Stimulated activated naive CD8-positive, alpha-beta T cell treated with anti-CD3 and anti-CD28 coated beads, Interleukin-15, amount 100 ng/mL, for 72 hours (primary cell): ENCODE measurements at places on chromosomes 2 and 18.

- no peak for DNase-seq
Observed at GRCh38 chr2:178510384-178510783, 30.1 kb downstream of the PLEKHA3 start.

- peak; percentile 65 for DNase-seq
Observed at GRCh38 chr2:240568678-240569522, 616 bp downstream of the RNPEPL1 start.

- no peak for DNase-seq
Observed at GRCh38 chr2:48343571-48344440, 186.1 kb upstream of the STON1 start.

DNA sequence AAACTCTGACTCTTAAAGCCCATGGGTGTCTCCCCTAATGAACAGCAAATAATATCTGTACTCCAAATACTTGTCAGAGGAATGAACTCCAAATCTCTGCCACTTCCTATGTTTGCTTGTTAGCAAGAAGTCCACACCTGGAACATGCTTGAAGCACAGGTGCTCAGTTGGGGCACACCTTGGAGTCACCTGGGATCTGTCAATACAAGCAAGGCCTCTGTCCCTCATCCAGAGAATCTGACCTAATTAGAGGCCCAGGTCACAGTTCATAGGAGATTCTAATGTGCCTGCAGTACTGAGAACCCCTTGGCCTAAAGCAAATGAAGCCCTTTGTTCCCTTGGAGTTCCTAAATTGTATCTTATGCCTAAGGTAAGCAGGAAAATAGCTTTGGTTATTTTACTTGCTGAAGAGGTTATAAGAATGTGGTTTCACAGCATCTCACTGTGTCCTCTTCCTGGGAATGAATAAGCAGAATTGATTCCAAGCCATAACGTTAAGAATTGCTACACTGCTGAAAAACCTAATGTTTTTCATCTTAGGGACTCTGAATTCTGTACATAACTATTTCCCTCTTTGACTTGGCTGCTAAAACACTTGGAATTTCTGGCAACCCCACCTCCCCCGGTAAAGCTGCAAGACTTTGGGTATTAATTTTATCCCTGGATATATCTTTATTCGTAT, 113.4 kb downstream of the PIEZO2 start:
- no peak for DNase-seq

- peak; percentile 74 for DNase-seq
Observed at GRCh38 chr18:76398896-76399612, 96.0 kb downstream of the ZNF516 start.

- no peak for DNase-seq
Observed at GRCh38 chr2:161975062-161975812, 98.8 kb downstream of the DPP4 start.

DNA sequence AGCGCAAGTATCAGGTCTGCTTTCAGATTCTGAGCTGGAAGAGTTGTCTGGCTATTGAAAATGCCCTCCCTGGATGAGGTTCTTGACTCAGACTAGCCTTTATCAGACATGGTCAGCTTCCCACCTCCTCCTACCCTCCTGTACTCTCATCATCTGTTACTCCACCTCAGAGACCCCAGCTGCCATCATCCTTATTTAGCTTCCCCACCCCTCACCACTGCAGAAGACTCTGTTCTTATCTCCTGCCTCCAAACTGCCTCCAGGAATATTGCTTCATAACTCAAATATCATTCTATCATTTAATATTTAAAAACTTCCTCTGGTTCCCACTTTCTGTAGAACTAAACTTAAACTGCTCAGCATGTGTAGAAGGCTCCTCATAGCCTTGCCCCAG, 31.1 kb upstream of the PPP3R1 start:
- DNase-seq = no peak

- DNase-seq = no peak
Observed at GRCh38 chr2:231129216-231129615, 4.4 kb upstream of the HTR2B start.

DNA sequence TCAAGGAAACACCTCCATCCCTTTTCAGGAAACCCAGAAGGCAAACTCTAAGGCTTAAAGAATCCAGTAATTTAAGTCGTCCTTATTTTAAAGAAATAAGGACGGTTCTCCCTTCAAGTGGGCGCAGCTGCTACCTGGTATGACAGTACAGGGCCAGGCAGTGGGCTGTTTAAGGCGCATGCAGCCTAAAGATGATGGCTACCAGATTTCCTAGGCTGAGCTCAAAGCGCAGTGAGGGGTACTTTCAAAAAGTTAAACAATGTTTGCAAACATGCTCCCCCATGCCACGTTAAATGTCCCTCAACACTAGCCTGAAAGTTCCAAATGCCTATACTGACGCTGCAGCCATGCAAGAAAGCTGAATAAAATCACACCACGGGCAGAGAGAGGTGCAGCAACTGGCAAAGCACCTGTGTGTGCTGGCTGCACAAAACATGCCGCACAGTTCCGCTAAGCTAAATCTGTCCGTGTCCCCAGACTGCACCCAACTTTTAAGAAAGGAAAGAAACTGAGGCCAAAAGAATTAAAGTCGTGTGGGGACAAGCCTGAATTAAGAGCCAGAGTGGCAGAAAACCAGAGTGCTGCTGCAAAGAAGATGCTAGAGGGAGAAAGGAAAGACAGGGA, 583 bp downstream of the HIBCH start:
- DNase-seq = peak; percentile 30

DNA sequence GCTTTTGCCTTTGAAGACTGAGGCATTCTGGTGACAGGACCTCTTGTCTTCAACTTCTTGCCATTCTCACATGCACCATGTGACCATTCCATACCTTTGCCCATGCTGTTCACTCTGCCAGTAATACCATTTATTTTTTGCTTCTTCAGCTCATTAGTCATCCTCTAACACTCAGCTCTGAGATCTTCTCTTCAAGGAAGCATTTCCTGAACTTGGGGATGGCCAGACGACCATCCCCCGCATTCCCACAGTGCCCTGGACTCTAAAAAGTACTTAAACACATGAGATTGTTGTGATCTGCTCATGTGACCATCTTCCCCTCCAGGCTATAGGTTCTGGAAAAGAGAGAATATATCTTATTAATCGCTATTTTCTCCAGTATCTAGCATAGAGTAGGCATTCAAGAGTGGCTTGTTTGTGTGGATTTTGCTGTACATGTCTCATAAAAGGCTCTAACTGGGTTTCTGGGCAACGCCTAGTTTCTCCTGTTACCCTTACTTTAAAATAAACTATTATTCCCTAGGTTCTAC, 33.9 kb downstream of the PAX3 start:
- DNase-seq = no peak

- no peak for DNase-seq
Observed at GRCh38 chr2:209113026-209113425, 310.8 kb upstream of the MAP2 start.

- no peak for DNase-seq
Observed at GRCh38 chr2:172488556-172488955, 61.2 kb downstream of the ITGA6 start.

DNA sequence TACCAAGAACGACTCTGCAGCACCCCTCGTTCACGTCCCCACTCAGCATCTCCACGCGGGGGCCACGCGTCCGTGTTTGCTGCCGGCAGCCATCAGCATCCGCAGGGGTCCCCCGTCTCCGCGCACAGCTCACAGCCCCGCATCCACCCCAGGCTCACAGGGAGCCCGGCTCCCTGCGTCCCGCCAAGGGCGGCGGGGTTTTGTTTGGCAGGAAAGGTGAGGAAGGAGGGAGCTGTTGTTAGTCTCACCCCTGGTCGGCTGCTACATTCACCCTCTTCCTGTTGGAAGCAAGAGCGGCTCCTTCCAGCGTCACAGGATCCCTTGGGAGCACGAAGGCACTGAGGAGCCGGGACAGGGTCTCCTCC, 131.0 kb upstream of the CTDP1 start:
- no peak for DNase-seq

- DNase-seq = no peak
Observed at GRCh38 chr18:59477849-59478248, 118.8 kb upstream of the LMAN1 start.

DNA sequence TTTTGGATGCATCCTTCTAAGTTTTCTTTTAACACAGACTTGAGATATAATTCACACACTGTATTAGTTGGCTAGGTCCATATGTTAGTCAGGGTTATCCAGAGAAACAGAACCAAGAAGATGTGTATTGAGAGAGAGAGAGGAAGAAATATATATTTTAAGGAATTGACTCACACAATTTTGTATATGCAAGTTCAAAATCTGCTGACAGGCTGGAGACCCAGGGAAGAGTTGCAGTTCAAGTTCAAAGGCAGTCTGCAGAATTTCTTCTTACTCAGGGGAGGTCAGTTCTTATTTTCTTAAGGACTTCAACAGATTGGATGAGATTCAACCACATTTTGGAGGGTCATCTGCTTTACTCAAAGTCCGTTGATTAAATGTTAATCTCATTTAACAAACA, 23.0 kb upstream of the MRO start:
- DNase-seq = no peak

- no peak for DNase-seq
Observed at GRCh38 chr2:117801826-117802225, 12.7 kb upstream of the DDX18 start.

DNA sequence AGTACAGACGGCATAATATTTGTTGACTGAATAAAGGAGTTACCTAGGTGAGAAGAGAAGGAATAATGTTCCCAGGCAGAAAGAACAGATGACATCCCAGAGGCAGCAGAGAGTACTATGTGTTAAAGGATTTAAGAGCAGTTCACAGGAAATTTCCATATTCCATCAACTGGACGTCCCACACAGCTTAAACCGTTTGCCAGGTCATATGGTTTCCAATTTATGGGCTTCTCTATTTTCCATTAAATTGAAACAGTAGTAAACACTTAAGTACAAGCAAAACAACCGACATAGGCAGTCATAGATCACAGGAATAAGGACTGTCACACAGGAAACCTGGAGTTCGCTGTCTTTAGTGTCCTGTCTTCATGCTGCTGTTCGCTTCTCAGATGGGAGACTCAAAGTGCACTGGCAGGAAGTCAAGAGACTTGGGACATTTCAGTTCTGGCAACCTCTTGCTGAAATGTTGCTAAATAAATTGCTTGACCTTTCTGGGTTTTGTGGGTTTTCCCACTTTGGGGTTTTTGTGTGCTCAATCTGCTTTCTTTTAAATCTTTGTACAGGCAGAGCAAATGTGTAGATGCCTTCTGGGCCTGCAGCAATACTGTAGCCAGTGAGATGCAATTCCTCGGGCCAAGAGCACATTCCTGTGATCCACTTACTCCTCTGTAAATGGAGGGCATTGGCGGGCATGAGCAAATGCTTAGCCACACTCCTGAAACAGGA, 5.8 kb upstream of the PIEZO2 start:
- DNase-seq = no peak

DNA sequence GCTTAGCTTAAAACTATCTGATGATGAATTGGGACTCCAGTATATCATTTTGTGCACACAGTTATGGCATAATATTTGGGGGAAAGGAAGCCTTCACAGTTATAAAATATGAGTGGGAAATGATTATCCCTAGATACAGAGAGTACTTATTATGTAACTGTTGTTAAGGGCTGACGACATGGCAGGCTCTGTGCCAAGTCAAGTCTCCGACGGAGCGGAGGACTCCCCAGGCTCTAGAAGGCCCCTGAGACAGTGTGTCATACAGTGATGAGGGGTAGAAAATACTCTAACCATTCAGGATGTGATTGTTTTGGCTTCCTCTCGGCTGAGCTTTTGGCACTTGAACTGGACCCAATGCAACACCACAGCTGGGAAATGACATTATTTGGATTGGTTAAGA, 211.8 kb downstream of the SLC8A1 start:
- no peak for DNase-seq

DNA sequence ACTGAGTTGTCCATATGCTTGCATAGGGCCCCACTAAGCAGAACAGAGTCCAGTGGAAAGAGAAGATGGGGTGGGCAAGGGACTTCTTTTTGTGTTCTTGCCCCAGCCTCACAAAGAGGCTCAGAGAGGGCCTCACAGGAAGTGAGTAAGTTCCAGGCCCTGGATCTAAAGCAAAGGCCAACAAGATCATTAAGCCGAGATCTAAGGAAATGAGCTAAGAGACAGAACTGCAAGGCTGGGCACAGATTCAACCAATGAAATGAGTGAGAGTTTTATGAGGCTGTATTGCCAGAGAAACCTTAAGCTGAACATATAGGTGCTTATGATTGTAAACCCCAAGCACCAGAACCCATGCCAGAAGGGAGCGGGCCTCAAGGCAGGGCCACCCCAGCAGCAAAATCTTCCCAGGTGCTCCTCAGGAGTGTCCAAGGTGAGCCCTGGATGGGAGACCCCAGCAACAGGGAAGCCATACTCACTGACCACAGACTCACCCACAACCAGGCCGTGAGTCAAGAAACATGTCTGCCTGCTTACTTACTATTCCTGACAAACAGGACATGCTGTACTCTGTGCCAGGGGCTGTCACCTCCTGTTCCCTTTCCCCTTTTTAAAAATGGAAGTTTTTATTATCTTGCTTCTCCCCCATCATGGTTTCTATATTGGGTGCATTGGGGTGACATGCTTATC, 40.2 kb downstream of the SLC14A1 start:
- DNase-seq = no peak

- DNase-seq = peak; percentile 6
Observed at GRCh38 chr2:126886916-126887280, 11.8 kb upstream of the TEX51 start.

GRCh38 chr2:219551441-219552381, 7.9 kb downstream of the TMEM198 start:
- DNase-seq = no peak

DNA sequence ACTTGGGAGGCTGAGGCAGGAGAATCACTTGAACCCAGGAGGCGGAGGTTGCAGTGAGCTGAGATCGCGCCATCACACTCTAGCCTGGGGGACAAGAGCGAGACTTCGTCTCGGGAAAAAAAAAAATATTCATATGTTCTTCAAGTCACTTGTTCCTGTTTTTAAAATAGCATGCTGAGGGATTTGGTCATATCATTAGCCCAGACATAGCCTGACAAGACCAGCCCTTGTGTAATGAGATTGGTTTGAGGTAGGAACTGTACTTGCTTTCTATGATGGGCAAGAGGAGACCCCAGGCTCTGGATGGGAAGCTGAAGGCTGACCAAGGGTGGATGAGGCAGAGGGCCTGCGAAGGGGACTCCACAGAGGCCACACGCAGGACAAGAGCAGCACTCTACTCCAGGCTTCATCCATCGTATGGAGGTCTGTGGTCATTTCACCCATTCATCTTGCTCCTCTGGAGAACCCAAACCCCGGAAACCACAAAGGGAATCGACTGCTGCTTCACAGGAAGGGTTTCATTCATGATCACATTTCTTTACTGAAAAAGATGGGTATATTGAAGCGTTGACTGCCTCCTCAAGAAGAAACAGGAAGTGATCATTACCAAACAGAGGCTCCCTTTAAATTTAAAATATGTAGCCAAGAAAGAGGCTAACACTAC, 87.1 kb upstream of the ZNF397 start:
- no peak for DNase-seq
